ENCODE measurements at places on chromosomes 2 and 18. TPM values are rescaled to one million over a fixed set of nuclear protein-coding genes. Genes with fewer than 3 reads are reported as not detected.

- DNase-seq, result no peak
These were observed 72.9 kb upstream of the VRK2 start for GRCh38 chr2:57973621-57974186.

GRCh38 chr2:79935771-79936657 is 368.5 kb downstream of the LRRTM1 start:
- no peak for DNase-seq

GRCh38 chr2:127700527-127701192 is 637 bp upstream of the SFT2D3 start:
- no peak for DNase-seq

The PID1 gene
- total RNA-seq, result 0.69 TPM

The GALNT13 gene
- 0.52 TPM for total RNA-seq
